GM12878 (cell line): ENCODE measurements at places on chromosomes 1 and 21. TPM values are rescaled to one million over a fixed set of nuclear protein-coding genes. Genes with fewer than 3 reads are reported as not detected.

LDLRAD1 gene
- not detected in 2 replicates for total RNA-seq

MXRA8 gene
- total RNA-seq: 0.29 and 0.54 TPM in 2 replicates

PM20D1 gene
- total RNA-seq: not detected in 2 replicates

PLCH2 gene
- total RNA-seq: 0.62 and 0.74 TPM in 2 replicates

IQGAP3 gene
- 10.5 and 11.3 TPM in 2 replicates for total RNA-seq

KPRP gene
- not detected in 2 replicates for total RNA-seq

LCE1C gene
- total RNA-seq: 0.77 and 1.7 TPM in 2 replicates

TESK2 gene
- 6.2 and 7.1 TPM in 2 replicates for total RNA-seq

IFNGR2 gene
- total RNA-seq: 67.3 and 71.5 TPM in 2 replicates

FAM3B gene
- not detected in 2 replicates for total RNA-seq

C21orf91 gene
- total RNA-seq: 35.4 and 35.7 TPM in 2 replicates

FCER1G gene
- total RNA-seq: 0.56 and 1.2 TPM in 2 replicates

VTCN1 gene
- total RNA-seq: not detected in 2 replicates

CACHD1 gene
- 0.03 and 0.05 TPM in 2 replicates for total RNA-seq

DNA sequence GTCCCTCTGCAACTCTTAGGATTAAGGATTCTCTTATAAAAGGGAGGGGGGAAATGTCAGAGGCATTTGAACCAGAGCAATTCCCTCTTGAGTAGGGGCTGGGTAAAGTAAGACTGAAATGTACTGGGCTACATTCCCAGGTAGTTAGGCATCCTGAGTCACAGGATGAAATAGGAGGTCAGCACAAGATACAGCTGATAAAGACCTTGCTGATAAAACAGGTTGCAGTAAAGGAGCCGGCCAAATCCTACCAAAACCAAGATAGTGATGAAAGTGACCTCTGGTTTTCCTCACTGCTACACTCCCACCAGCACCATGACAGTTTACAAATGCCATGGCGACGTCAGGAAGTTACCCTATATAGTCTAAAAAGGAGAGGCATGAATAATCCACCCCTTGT lies 14.3 kb upstream of the COX20 start:
- DNase-seq: no peak

- DNase-seq: no peak
These were observed 49.3 kb downstream of the FBXO42 start for GRCh38 chr1:16302709-16303627.

GRCh38 chr1:244049162-244050013 lies 1.7 kb upstream of the ZBTB18 start:
- DNase-seq: no peak

- no peak for DNase-seq
These were observed 1.8 kb downstream of the ARNT start for GRCh38 chr1:150874455-150875196.

GRCh38 chr1:171486048-171486519 lies 754 bp downstream of the PRRC2C start:
- peak; percentile 46 for DNase-seq

- no peak for DNase-seq
These were observed 1.4 kb downstream of the PMF1 start for GRCh38 chr1:156214024-156214748.

- DNase-seq: no peak
These were observed 3.9 kb downstream of the ACOT11 start for GRCh38 chr1:54551891-54552290.

GRCh38 chr1:167762061-167762746 lies 40.4 kb downstream of the MPZL1 start:
- DNase-seq: no peak

GRCh38 chr1:26493938-26494337 lies 21.7 kb downstream of the HMGN2 start:
- no peak for DNase-seq

DNA sequence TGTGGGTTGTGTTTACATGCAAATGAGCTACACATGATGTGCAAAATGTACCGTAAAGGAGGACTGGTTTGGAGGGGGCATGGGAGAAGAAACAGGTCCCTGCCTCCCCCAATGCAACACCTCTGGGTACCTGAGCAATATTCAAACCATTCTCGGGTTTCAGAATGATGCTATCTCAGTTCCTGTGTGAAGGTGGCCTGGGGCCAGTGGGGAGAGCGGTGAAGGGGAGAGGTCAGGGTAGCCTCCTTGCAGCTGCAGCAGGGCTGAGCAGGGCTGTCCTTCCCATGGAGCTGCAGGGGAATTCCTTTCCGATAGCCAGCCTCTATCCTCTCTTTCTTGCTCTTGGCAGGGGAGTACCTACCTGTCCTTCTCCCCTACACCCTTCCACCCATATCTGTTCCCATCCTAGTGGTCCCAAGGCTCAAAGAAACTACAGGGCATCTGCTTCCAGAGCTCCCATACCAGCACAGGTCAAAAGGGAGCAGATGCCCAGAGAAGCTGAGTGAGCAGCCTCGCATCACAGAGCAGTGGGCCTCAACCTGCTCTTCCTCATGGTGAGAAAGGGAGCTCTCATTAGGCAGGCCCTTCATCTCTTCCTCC lies 11.9 kb downstream of the MEF2D start:
- DNase-seq: no peak

DNA sequence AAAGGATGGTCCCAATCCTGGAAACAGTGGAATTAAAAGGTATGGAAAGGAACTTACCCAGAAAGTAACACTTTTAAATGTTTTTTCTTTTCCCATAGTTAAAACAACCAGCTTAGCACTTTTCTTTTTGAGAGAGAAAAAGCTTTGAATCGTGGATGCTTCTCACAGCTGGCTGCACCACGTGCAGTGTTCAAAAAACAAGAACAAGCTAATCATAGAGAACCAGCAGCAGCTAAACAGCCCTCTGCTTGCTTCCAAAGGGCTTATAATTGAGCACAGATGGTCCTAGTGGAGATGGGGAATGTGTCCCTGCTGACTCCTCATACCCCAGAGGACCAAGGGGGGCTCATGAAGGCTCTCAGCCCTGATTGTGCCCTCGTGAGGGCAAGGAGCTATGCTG lies 26.4 kb downstream of the UTP25 start:
- no peak for DNase-seq

DNA sequence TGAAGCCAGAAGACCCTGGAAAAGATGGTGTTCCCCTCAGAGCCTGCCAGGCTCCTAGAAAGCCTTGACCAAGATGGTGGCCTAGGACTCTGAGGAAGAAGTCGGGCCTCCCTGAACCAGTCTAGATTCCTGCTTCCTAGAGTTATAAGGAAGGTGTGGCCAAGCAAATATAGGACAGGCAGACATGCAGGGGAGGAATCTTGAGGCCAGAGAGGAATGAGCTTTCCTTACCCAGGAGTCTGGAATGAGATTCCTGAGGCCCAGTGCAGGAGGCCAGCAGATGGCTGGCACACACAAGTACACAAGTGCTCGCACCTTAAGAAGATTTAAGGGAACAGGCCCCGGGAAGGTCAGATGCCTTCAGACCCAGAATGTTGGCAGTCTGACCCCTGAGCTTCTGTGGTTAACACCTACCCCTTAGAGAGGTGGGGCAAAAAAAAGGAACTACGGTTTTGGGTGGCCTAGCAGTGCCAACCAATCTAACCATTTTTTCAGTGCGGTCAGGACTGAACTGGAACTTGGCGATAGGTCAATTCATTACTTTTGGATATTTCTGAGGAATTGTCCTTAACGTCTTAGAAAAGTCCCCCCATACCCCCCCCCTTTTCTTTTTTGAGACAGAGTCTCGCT lies 73.3 kb downstream of the MDM4 start:
- no peak for DNase-seq

DNA sequence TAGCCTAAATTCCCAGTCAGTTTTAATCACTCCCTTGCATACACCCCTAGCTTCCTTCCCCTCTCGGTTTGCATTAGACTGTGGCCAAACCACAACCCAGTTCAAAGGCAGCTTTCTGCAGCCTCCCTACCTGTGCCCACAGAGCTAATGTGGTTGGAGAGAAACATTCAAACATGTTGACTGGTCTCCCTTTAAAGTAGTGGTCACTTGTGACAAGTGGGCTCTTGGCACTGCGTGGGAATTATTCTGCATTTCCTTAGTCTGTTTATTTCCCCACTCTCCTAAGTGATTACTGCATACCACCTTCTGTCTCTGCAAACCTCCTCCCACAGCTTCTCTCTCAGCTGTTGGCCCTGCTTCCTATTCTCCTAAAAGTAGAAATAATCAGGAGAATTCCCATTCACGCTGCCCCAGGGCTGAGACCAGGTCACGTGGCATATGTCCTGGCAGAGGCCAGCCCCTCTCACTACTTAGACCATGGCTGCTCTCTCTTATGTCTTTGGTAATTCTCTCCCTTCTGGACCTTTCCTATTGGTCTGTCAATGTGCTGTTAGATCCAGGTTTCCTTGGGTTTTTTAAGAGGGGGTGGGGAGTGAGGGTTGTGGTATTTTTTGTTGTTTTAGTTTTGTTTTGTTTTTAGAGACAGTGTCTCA lies 38.4 kb upstream of the CD101 start:
- no peak for DNase-seq

DNA sequence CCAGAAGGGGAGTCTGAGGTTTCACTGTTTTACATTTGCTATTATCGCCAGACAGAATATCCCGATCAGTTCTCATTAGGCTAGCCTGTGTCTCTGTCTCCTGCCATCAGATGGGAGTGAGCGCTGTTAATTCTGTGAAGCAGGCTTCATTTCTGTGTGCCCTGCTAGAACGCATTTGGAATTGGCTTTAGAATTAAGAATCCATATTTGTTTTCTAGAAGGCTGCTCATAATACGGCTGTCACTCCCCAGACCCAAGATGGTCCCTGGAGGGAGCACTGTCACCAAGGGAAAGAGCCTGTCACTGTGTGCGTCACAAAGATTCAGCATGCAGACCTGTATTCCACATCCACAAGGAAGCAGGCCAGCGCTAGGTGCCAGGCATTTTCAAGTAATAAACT lies 49.2 kb downstream of the CASQ2 start:
- no peak for DNase-seq

GRCh38 chr21:26403321-26403720 lies 169.8 kb downstream of the CYYR1 start:
- no peak for DNase-seq

DNA sequence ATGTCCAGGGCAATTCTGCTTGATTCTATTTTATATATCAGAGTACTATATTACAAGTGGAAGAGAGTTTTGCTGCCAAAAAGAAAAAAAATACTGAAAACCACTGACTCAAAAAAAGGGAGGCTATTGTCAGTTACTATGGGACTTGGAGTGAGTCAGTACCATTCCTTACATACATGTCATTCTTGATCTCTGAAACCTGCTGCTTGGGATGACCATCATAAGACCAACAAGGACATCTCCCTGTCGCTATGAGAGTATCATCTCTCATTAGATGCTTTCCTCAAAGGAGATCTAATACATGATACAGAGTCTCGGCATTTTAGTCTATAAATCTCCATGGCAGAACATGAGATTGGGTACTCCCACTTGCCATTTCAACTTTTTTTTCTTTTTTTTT lies 11.8 kb upstream of the INPP5B start:
- DNase-seq: no peak

DNA sequence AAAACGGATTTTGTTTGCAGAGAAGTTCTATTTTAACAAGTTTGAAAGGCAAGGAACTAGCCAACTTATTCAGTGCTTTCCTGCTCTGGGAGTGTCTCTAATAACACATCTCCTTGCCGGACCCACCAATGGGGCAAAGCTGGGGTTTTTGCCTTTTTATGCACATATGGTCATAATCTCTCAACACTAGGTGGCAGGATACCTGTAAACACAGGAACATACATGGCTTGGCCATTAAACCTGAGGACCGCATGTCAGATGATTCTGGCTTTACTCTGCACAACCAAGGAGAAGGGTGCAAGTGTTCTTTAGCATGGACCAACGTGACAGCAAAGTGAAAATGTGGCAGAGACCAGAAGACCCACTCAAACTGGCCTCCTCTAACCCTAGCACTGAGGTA lies 4.9 kb downstream of the TMEM9 start:
- no peak for DNase-seq

GRCh38 chr21:42239556-42239955 lies 20.6 kb downstream of the ABCG1 start:
- DNase-seq: no peak

- no peak for DNase-seq
These were observed 55.3 kb downstream of the RRAGC start for GRCh38 chr1:38804062-38804886.

- DNase-seq: no peak
These were observed 16.5 kb upstream of the ALX3 start for GRCh38 chr1:110086961-110087360.

- DNase-seq: no peak
These were observed 196.1 kb upstream of the VAMP3 start for GRCh38 chr1:7575041-7575400.

GRCh38 chr1:201379733-201380242 lies 2.3 kb upstream of the TNNT2 start:
- DNase-seq: no peak

GRCh38 chr1:11790880-11791715 lies 14.7 kb downstream of the MTHFR start:
- no peak for DNase-seq

DNA sequence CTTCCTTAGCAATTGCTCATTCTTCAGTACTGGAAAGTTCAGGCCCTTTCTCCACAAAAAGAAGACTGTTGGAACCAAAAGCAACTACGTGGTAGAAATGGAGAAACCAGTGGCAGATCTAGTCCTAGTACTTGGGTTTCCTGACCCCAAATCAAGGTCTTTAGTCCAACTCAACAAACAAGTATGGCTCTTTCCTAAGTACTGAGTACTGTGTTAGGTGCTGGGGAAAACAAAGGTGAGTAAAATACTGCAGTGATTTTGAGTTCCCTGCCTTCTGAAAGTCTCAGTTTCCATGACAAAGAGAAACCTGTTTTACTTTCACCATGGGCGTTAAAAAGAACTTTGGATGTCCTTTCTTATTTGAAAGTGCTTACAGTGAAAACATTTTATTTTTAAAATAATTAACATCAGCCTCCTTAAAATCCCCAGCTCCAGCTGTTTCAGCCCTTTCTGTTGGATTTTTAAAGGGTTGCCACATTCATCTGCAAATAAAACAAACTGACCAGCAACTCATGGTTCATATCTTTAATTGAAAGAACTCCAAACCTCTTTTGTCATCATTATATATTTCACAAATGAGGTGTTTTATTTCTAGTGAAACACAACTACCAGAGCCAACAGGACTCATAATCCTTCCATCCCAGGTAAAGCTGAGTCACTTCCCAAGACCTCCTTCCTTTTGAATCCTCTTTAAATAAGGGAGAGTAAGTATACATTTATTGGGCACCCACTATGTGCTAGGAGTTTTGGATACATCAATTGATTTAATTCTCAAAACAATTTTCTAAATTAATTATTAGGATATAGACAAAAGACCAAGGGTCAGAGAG lies 35.4 kb downstream of the PLPP3 start:
- DNase-seq: no peak

GRCh38 chr1:245118806-245119205 lies 36.0 kb upstream of the KIF26B start:
- no peak for DNase-seq

- DNase-seq: no peak
These were observed 28.2 kb upstream of the FAM131C start for GRCh38 chr1:16101623-16102022.

DNA sequence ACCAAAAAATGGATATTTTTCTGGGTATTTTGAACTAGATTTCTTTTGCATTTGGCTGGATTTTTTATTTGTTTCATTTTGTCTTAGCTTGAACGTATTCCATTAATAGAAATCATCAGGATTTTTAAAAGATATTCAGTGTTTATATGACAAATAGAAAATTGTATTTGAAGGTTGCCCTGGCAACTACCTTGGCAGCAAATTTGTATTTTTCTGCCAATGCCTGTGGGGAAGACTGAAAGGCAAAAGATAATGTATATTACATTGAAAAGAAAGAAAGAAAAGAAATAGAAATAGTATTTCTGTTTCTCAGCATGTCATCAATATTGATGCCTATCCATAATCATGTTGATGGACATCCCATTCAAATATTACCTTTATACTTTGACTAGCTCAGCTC lies 16.8 kb downstream of the VCAM1 start:
- DNase-seq: no peak
